ENCODE measurements at places on chromosomes 1 and 21. TPM values are rescaled to one million over a fixed set of nuclear protein-coding genes. Genes with fewer than 3 reads are reported as not detected.

ZNF684 gene
- 3.0 TPM for total RNA-seq

DNA sequence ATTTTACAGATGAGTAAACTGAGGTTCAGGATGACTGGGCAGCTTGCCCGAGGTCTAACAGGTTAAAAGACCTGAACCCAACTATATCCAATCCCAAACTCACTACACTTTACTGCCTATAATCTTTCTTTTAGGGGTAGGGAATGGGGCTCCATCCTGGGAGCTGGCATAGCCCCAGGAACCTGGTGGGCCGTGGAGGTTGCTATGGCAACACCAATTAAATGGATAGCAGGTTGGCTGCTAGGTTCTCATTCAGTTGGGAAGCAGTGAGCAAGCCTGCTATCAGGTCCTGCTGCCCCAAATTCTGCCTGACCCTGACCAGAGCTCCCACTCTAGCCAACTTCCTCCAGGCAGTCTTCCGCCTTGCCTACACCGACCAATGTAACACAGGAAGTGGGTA, 40.9 kb downstream of the LRP8 start:
- no peaks in the 10 kb centered on the region for H3K27me3 ChIP-seq
- no peaks in the 10 kb centered on the region for H3K36me3 ChIP-seq
- no peak for DNase-seq
- no peaks in the 10 kb centered on the region for H3K4me1 ChIP-seq
- H3K27ac ChIP-seq, result no peak overlapping the region

DNA sequence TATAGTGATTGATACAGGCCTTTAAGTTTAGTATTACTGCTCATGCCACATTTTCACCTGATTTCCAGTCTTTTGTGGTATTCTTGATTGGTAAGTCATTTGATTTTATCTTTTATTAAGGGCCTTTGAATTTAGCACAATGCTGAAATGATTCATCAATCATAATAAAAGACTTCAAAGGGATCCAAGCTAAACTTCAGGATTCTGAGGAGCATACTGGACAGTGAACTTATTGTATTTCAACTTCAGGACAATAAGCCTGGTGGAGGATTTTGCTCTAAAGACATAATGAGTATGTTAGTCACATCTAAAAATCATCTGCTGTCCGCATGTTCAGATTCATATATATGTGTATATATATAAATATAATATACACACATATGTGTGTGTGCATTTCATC, 233.3 kb downstream of the SETD4 start:
- H3K4me1 ChIP-seq, result no peaks in the 10 kb centered on the region
- H3K4me3 ChIP-seq, result no peak overlapping the region
- no peaks in the 10 kb centered on the region for H3K27me3 ChIP-seq
- H3K36me3 ChIP-seq, result no peaks in the 10 kb centered on the region
- DNase-seq, result no peak
- no peak overlapping the region for H3K27ac ChIP-seq

GRCh38 chr1:200154069-200154767, 126.7 kb downstream of the NR5A2 start:
- H3K4me1 ChIP-seq, result no peaks in the 10 kb centered on the region
- no peak for DNase-seq
- H3K27ac ChIP-seq, result no peak overlapping the region
- H3K27me3 ChIP-seq, result no peaks in the 10 kb centered on the region
- no peaks in the 10 kb centered on the region for H3K36me3 ChIP-seq

DNA sequence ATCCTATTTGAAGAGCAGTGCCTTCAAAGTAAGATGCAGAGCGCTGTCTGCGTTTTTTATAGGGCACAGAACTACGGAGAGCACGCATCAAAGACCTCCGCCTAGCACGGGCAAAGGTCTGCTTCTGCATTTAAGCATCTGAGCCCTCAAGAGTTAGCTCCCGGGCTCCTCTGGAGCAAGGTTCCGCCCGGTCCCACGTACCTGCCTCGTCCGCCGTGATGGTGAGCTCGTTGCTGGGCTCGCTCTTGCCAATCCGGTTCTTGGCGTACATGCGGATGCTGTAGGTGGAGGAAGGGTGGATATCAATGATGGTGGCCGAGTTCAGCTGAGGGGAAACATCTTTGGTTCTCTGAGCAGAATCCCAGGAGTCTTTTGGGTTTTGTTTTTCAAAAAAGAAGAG, 311.5 kb downstream of the PCP4 start:
- H3K4me3 ChIP-seq, result no peak overlapping the region
- no peaks in the 10 kb centered on the region for H3K4me1 ChIP-seq
- no peak for DNase-seq
- no peaks in the 10 kb centered on the region for H3K27me3 ChIP-seq

- peaks cover 3% of the 10 kb centered on the region for H3K27me3 ChIP-seq
- no peak overlapping the region for H3K4me3 ChIP-seq
- no peak overlapping the region for H3K27ac ChIP-seq
- no peaks in the 10 kb centered on the region for H3K36me3 ChIP-seq
- no peak for DNase-seq
- peaks cover 32% of the 10 kb centered on the region for H3K4me1 ChIP-seq
Observed at GRCh38 chr1:110207831-110208230, 2.3 kb upstream of the KCNC4 start.

S100A16 gene
- 55.6 TPM for total RNA-seq

GRCh38 chr21:43281661-43282357, 113.0 kb downstream of the CRYAA start:
- no peaks in the 10 kb centered on the region for H3K27me3 ChIP-seq
- H3K4me1 ChIP-seq, result peaks cover 11% of the 10 kb centered on the region
- no peak overlapping the region for H3K4me3 ChIP-seq
- H3K27ac ChIP-seq, result no peak overlapping the region
- H3K36me3 ChIP-seq, result no peaks in the 10 kb centered on the region

GRCh38 chr1:173149887-173150286, 57.2 kb downstream of the TNFSF4 start:
- no peak for DNase-seq
- H3K27ac ChIP-seq, result no peak overlapping the region
- H3K36me3 ChIP-seq, result no peaks in the 10 kb centered on the region
- no peak overlapping the region for H3K4me3 ChIP-seq
- no peaks in the 10 kb centered on the region for H3K4me1 ChIP-seq
- H3K27me3 ChIP-seq, result no peaks in the 10 kb centered on the region

DNA sequence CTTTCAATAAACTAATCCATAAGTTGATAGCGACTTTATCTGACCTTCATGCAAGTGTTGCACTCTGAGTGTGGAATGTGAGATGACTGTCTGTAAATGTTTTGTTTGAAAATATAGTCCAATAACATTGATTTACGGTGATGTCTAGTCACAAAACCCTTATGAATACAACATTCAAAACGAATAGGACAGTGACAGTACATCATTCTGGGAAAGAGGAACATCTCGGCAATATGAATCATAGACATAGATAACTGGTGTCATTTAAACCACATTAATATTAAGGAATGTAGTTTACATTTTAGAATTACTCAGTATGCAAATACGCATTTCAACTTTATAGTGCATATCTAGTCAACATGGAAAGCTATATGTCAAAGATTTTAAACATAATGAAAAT, 1311.6 kb upstream of the ADGRL4 start:
- no peak for DNase-seq
- H3K4me1 ChIP-seq, result no peaks in the 10 kb centered on the region
- H3K27me3 ChIP-seq, result no peaks in the 10 kb centered on the region
- no peak overlapping the region for H3K27ac ChIP-seq
- no peaks in the 10 kb centered on the region for H3K36me3 ChIP-seq
- no peak overlapping the region for H3K4me3 ChIP-seq

DNA sequence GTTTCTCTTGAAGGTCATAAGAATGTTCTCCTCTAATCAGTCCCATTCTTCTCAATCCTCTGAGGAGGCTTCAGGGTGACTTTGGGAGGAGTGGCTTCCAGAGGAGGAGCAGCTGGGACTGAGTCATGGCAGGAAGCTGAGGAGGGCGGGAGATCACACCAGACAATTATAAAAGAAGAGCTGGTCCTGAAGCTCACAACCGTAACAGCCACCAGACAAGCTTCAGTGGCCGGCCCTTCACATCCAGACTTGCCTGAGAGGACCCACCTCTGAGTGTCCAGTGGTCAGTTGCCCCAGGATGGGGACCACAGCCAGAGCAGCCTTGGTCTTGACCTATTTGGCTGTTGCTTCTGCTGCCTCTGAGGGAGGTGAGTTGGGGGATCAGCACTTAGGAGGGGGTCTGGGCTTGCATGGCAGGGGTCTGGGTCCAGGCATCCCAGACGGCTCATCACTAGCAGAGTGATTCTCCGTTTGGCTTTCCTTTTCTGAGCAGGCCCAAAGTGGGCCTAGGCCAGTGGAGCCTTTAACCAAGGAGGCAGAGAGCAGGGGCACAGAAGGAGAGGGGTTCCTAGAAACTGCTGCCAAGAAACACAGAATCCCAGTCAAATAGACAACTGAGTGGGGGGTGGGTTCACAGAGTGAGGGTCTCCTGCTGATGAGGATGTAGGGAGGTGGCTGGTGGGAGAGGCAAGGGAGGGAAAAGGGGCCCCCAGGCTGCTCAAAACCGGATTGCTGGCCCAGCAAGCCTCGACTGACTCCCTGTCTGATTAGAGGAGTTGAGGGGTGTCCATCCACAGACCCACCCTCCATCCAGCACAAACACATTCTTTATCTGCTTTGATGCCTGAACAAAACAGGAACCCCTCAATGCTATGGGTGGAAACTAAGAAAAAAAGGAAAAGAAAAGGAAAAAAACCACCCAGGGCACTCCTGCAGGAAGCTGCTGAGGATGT, at the start of gene ECM1:
Gene ECM1, plus strand, starts transcription at position 198 of the 953 bp plus-strand sequence. Its CDS starts 101 bp downstream, at position 299.
- peaks cover 57% of the 10 kb centered on the region for H3K36me3 ChIP-seq
- peaks cover 24% of the 10 kb centered on the region for H3K4me1 ChIP-seq
- no peaks in the 10 kb centered on the region for H3K27me3 ChIP-seq
- peak within 1 kb of the TSS; percentile 35 for H3K4me3 ChIP-seq
- DNase-seq, result no peak

GRCh38 chr1:21261551-21262292, 28.5 kb downstream of the ECE1 start:
- peak overlapping the region; percentile 21 for H3K4me3 ChIP-seq
- peaks cover 63% of the 10 kb centered on the region for H3K36me3 ChIP-seq
- DNase-seq, result peak; percentile 94
- peak overlapping the region; percentile 87 for H3K27ac ChIP-seq
- peaks cover 58% of the 10 kb centered on the region for H3K4me1 ChIP-seq

DNA sequence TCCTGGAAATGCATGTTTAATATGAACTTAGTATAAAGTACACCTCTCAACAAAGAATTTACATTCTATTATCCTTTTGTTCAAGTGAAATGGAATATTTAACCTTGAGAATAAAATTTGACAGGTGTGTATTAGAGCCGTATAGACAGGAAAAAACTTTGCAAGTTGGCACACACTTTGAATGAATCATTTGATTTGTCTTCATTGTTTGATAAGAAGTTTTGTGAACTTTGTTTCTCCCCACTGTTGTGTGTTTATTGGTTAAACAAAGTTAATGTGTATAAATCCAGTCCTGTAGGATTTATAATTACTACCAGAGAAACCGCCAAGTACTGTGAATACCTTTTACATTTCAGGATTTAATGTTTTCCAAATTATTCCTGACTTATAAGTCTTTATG, 2.0 kb downstream of the SYDE2 start:
- no peaks in the 10 kb centered on the region for H3K27me3 ChIP-seq
- peaks cover 32% of the 10 kb centered on the region for H3K4me1 ChIP-seq
- peak overlapping the region; percentile 99 for H3K27ac ChIP-seq
- no peaks in the 10 kb centered on the region for H3K36me3 ChIP-seq

- no peaks in the 10 kb centered on the region for H3K27me3 ChIP-seq
- no peak overlapping the region for H3K4me3 ChIP-seq
- H3K36me3 ChIP-seq, result no peaks in the 10 kb centered on the region
- no peak for DNase-seq
Observed at GRCh38 chr1:206839857-206840256, 25.6 kb upstream of the IL20 start.

DNA sequence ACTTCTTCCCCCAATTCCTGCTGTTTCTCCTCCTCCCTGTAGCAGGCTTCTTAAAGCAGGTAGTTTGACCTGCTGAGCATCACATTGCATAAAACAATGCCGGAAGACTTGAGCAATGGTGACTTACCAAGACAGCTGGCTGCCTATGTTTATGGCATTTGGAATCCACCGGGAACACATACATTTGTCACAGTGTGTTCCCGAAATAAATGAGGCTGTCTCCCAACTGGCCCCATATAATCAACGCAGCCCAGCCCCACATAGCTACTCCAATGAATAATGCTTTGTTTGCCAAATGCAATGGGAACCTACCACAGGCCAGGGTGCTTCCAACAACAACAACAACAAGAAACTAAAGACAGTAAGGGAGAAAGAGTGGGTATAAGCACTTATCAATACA, 186.1 kb upstream of the MAP1LC3C start:
- DNase-seq, result no peak
- H3K4me3 ChIP-seq, result no peak overlapping the region
- no peaks in the 10 kb centered on the region for H3K4me1 ChIP-seq
- H3K27me3 ChIP-seq, result peaks cover 3% of the 10 kb centered on the region

GRCh38 chr1:107145637-107146036, 4.8 kb downstream of the NTNG1 start:
- no peaks in the 10 kb centered on the region for H3K27me3 ChIP-seq
- peaks cover 4% of the 10 kb centered on the region for H3K4me1 ChIP-seq
- H3K27ac ChIP-seq, result no peak overlapping the region
- H3K4me3 ChIP-seq, result no peak overlapping the region
- no peaks in the 10 kb centered on the region for H3K36me3 ChIP-seq
- no peak for DNase-seq

SPRR2F gene
- not detected for total RNA-seq

GRCh38 chr21:33286600-33287456, 20.7 kb downstream of the IL10RB start:
- H3K4me1 ChIP-seq, result peaks cover 28% of the 10 kb centered on the region
- no peak overlapping the region for H3K4me3 ChIP-seq
- H3K27ac ChIP-seq, result peak overlapping the region; percentile 62
- no peak for DNase-seq

Data from esophagus muscularis mucosa (tissue), 4 donors.